Islet precursor cell (in vitro differentiated cells): ENCODE measurements at places on chromosomes 5 and 9.

- no peak for DNase-seq
Measured at GRCh38 chr5:14250748-14251701, 107.9 kb downstream of the TRIO start.

DNA sequence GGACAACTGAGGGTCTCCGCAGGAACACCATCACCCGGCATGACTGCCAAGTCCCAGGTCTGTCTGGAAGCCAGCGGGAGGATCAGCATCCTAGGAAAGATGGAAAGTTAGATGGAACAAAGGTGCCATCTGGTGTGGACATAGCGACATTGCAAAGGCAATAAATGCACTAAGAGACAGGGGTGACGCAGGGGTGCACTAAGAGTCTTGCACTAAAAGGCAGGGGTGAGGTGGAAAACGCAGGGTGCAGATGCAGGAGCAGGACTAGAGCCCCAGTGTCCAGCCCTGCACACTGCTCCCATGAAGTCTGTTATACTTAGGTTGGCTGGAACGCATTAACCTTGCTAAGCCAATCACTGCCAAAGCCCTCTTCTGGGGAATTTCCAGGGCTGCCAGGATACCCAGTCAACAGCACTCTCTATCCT, 15.5 kb downstream of the ATOX1 start:
- peak; percentile 86 for DNase-seq

DNA sequence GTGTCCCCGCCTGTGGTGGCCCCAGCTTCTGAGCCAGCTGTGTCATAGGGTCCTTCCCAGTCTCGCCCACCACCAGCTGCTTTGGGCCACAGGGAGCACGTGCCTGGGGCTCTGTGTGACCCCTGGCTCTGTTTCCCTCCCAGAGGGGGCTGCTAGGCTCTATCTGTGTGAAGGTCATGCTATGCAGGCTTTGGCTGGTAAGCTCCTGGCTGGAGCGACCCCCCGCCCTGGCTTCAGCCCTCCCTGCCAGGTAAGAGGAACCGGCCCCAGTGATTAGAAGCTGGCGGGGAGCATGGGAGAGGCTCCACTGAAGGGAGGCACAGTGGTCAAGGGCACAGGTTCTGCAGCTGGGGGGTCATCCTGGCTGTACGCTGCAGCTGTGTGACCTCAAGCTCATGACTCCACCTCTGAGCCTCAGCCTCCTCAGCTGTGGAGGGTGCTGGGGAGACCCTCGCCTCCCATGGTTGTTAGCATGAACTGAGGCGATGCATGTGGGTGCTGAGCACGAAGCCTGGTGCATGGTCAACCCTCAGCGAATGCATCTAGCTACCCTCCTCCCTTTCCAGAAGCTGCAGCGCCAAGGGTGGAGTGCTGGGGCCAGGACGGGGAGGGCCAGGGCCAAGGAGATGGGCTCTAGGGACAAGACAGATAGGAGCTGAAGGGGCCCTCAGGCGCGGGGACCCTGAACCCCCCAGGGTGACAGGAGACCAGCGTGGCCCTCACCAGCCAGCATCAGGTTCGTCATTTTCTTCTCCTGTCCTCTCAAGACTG, 163.8 kb upstream of the MVB12B start:
- DNase-seq, result no peak

- no peak for DNase-seq
Measured at GRCh38 chr5:38905516-38905915, 59.7 kb downstream of the OSMR start.

DNA sequence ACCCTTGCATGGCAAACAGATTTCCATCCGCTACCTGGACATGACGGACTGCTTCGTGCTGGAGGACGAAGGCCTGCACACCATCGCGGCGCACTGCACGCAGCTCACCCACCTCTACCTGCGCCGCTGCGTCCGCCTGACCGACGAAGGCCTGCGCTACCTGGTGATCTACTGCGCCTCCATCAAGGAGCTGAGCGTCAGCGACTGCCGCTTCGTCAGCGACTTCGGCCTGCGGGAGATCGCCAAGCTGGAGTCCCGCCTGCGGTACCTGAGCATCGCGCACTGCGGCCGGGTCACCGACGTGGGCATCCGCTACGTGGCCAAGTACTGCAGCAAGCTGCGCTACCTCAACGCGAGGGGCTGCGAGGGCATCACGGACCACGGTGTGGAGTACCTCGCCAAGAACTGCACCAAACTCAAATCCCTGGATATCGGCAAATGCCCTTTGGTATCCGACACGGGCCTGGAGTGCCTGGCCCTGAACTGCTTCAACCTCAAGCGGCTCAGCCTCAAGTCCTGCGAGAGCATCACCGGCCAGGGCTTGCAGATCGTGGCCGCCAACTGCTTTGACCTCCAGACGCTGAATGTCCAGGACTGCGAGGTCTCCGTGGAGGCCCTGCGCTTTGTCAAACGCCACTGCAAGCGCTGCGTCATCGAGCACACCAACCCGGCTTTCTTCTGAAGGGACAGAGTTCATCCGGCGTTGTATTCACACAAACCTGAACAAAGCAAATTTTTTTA, 242.9 kb downstream of the MARCHF11 start:
- no peak for DNase-seq

DNA sequence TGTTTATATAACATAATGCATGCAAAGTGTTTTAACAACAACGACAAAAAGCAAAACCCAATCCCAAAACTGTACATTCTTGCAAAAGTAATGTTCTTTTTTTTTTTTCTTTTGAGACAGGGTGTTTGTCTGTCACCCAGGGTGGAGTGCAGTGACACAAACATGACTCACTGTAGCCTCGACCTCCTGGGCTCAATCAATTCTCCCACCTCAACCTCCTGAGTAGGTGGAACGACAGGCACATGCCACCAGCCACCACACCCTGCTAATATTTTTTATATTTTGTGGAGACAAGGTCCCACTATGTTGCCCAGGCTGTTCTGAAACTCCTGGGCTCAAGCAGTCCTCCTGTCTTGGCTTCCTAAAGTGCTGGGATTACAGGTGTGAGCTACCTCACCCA, 13.6 kb upstream of the HAVCR1 start:
- DNase-seq, result no peak

GRCh38 chr9:6889868-6890267, 132.1 kb downstream of the KDM4C start:
- DNase-seq, result no peak

DNA sequence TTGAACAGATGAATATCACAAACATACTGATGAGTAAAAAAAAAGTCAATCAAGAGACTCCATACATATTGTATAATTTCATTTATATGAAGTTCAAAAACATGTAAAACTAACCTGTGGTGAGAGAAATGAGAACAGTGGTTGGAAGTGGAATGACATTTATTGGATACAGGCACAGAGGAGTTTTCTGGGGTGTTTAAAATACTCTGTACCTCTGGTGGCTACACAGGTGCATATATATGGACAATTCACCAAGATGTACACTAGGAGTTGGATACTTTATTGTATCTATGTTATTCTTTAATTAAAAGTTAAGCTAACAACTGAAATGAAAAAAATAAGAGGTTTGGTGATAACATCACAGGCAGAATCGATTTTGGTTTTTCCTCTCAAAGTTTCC, 14.1 kb downstream of the FOXD1 start:
- no peak for DNase-seq

- no peak for DNase-seq
Measured at GRCh38 chr9:98438666-98439065, 183.2 kb upstream of the TBC1D2 start.

GRCh38 chr5:56760723-56761122, 54.6 kb upstream of the MAP3K1 start:
- DNase-seq, result no peak

- no peak for DNase-seq
Measured at GRCh38 chr5:103915081-103915480, 352.5 kb upstream of the NUDT12 start.

DNA sequence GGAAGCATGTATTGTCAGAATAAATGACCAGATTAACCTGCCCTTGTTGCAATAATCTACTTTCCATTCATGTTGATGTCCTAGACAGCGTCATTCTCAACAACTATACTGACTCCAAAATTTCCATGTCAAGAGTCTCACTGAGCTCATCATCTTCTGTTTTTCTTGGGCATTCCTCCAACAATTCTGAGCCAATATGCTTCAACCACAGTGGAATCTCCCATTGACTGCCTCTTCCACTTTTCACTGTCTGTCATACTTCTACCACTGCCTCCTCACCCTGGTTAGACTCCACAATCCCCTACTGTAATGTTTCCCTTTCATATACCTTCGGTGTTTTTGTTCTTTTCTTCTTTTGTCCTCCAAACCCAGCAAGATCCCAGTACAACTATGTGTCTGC, 162.8 kb downstream of the TLE1 start:
- no peak for DNase-seq

GRCh38 chr5:171420431-171421241, 1.2 kb downstream of the FGF18 start:
- DNase-seq, result peak; percentile 64

DNA sequence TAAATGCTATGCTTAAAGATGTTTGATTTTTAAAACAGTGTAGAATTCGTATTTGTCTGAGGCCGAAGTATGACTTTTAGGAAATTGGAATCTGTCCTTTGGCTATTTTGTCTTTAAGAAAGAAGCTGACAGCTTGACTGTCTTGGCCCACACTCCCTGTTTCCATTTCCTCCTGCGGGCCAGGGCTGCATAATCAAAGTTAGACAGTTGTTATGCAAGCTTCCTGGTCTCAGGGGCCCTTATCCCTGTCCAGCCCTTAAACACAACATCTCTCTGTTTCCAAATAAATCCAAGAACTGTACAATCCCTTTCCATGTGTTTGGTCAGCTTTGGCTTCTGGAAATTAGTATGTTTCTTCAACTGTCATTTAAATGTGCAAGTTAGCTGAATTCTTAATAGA, 54.6 kb upstream of the ECM2 start:
- DNase-seq, result no peak

DNA sequence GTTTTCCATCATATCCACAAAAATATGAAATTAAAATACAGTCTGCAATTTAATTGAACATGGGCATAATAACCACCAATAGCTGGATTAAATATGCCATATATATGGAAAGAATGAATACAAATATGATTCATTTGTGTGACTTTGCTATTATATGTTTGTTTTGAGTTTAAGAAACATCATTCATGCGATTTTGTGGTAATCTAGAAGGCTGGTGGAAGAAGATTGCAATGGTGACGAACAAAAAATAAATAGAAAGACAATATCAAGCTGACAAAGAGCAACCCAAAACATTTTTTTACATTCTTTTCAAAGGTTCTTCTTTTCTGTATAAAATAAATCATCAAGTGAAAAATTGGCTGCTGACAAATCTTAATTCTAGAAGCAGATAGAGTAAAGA, 610.0 kb downstream of the MAT2B start:
- no peak for DNase-seq

DNA sequence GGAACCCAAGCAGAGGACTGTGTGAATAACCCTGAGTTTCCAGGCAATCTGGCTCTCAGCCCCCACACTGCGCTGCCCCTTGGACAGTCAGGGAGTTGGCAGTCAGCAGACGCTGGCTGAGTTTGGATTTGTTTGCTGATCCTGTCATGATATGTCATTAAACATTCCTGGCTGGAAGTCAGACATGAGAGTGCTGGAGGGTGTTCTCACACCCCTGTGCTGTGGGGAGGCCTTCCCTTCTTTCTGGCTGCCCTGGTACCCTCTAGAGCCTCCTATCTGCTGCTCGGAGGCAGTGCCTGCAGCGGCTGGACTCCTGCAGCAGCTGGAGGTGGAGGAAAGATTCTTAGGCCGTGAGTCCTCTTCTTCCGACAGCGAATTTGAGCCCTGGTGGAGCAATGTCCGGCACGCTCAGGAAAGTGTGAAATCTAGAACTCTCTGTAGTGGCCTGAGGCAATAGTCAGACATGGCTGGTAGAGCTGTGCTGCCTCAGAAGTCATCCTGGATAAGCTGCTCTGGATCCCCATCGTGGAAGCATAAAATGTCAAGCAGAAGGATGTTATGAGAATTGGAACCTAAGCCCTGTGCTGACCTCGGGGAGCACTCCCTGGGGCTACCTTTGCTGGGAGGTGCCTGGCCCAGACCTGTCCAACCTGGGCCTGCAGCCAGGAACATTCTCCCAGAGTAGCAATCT, 72.0 kb downstream of the PDE8B start:
- peak; percentile 71 for DNase-seq

- peak; percentile 69 for DNase-seq
Measured at GRCh38 chr5:75566710-75567309, 44.4 kb upstream of the ANKDD1B start.

- no peak for DNase-seq
Measured at GRCh38 chr5:115578657-115579056, 23.6 kb downstream of the TICAM2 start.

- no peak for DNase-seq
Measured at GRCh38 chr5:153513156-153513555, 22.7 kb downstream of the GRIA1 start.

DNA sequence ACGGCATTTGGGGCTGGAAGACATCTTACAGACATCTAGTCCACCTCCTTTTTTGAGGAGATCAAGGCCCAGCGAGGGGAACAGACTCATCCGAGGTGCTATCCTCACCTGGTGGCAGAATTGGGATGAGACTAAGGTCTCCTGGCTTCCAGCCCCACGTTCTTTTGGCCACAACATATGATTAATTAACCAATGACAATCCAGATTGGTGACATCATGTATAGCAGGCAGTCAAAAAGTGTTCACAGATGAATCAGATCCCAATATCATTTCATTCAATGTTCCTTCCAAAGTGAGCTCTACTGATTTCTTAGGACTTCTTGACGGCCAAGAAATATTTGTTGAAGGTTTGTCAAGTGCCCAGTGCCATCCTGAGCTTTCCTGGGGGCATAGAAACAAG, 3.9 kb downstream of the CFAP77 start:
- DNase-seq, result no peak

GRCh38 chr9:127021664-127022363, 100.6 kb downstream of the ANGPTL2 start:
- no peak for DNase-seq

GRCh38 chr9:30519756-30520155, 1864.7 kb upstream of the ACO1 start:
- DNase-seq, result no peak

GRCh38 chr5:73994963-73995362, 369.0 kb downstream of the ARHGEF28 start:
- no peak for DNase-seq

DNA sequence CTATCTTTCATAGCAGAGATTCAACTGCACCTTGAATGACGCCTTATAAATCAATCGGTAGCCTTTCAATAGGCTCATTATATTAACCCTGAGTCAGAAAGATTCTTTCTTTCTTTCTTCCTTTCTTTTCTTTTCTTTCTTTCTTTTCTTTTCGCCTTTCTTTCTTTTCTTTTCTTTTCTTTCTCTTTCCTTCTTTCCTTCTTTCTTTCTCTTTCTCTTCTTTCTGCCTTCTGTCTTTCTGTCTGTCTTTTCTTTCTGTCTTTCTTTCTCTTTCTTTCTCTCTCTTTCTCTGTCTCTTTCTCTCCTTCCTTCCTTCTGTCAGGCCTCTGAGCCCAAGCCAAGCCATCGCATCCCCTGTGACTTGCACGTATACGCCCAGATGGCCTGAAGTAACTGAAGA, 86.0 kb upstream of the CLINT1 start:
- DNase-seq, result no peak

GRCh38 chr5:73295921-73296320, 122.9 kb downstream of the TMEM174 start:
- DNase-seq, result no peak

DNA sequence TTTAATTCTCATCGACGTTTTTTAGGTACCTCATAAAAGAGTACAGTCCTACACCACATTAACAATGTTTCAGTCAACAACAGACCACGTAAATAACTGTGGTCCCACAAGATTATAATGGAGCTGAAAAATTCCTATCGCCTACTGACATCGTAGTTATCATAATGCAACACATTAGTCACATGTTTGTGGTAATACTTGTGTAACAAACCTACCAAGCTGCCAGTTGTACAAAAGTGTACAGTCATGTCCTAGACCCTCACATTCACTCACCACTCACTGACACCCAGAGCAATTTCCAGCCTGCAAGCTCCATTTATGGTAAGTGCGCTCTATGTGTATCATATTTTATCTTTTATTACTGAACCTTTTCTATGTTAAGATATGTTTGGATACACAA, 16.8 kb downstream of the GNAQ start:
- no peak for DNase-seq
